ENCODE measurements at places on chromosomes 16 and 17.
A peak's percentile ranks its signal among the peaks of the same experiment; 100 is the strongest.

GRCh38 chr17:521561-522325, 169.1 kb upstream of the RPH3AL start:
- no peak for DNase-seq

- no peak for DNase-seq
Measured at GRCh38 chr17:77946900-77947645, 11.4 kb upstream of the TNRC6C start.

DNA sequence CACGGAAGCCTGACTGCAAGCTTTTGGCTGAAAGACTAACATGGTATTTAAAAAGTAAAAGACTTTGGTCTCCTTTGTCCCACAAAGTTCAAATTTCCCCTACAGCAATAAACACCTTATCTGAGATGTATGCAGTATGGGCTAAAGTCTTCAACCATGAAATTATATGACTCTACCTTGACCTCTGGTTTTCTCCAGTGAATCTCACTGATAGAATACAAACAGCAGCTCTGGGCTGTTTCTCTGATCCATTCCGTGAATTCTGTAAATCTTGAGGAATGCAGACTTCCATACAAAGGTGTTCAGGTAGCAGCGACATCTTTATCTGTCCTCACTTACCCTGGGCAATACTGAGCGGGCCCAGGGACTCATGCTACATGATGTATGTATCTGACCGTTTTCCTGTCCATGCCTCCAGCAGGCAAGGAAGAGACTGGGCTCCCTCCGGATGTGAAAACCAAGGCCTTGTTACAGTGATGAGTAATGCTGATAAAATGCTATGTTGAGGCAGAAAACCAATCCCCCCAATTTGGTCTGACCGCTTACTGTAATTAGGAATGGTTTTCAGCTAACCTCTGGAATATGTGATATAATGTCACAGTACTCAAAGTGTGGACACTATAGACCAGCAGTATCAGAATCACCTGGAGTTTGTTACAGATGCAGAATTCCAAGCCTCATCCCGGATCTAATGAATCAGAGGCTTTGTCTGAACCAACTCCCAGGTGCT, 589.8 kb downstream of the HS3ST4 start:
- peak; percentile 33 for DNase-seq

GRCh38 chr17:63479495-63480184, 2.8 kb downstream of the ACE start:
- no peak for DNase-seq

DNA sequence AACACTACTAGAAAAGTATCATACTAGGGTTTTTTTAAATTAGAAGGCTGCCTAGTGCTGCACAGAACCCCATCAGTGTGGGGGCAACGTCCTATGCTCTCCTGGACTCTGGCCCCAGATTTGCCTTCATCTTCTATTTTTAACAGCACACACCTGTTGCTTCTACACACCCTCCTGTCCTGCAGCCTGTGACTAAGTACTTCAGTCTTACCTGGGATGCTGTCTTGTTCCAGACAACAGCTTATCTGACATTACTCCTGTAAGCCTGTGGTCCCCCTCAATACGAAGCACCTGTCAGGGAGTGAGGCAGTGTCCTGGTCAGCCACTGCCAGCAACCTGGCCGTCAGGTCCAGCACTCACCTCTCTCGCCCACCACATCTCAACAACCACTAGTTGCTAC, 247.6 kb upstream of the PSMD7 start:
- no peak for DNase-seq

GRCh38 chr16:82936941-82937551, 310.3 kb downstream of the CDH13 start:
- DNase-seq: no peak

GRCh38 chr17:57604771-57605674, 140.1 kb downstream of the CCDC182 start:
- DNase-seq: no peak

GRCh38 chr16:321532-321931, 31.0 kb downstream of the AXIN1 start:
- DNase-seq: no peak

DNA sequence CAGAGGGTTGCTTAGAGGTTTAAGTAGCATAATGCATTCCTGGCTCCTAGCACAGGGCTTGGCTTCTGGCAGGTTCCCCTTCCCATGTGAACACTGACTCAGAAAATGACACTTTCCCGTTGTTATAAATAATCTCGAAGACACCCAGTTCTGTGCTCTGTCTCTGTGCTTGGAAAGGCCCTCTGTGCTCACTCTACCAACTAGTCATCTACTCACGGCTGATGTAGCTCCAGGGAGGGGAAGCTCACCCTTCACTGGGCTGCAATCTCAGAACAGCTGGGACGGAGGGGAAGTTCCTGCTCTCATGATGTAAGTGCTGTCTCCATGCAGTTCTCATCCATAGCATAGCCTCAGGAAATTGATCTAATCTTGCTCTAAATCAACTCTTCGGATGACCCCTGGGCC, 230.5 kb upstream of the ASIC2 start:
- DNase-seq: no peak

- no peak for DNase-seq
Measured at GRCh38 chr16:56855946-56856345, 9.1 kb upstream of the SLC12A3 start.

GRCh38 chr17:42180922-42181850, at the start of gene KCNH4:
Gene KCNH4, minus strand, starts transcription at chr17:42181142. Its CDS starts 197 bp downstream, at chr17:42180945.
- no peak for DNase-seq

GRCh38 chr16:48687421-48688038, 77.5 kb upstream of the N4BP1 start:
- DNase-seq: peak; percentile 50

DNA sequence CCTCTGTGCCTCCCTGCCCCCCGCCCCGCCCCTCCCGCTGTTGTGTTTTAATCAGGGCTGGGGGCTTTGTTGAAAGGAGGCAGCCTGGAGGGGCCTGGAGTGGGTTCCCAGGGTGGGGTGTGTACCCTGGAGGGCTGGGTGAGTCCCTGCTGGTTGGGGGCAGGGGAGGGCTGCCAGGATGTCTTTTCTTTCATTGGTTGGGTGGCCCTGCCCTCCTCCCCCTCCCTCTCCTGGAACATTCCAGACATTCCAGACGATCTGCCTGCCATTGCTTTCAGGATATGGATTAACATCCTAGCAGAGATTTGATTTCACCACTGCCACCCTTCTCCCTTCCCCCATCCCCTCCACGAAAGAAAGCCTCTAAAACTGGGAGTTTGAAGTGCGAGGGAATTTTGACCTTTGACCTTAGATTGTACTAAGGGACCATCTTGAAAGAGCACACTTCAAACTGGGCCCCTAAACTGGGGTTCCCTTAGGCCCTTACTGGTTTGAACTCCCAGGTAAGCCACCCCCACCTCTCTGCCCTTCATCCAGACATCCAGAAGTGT, 25.3 kb downstream of the IGF2BP1 start:
- peak; percentile 87 for DNase-seq

DNA sequence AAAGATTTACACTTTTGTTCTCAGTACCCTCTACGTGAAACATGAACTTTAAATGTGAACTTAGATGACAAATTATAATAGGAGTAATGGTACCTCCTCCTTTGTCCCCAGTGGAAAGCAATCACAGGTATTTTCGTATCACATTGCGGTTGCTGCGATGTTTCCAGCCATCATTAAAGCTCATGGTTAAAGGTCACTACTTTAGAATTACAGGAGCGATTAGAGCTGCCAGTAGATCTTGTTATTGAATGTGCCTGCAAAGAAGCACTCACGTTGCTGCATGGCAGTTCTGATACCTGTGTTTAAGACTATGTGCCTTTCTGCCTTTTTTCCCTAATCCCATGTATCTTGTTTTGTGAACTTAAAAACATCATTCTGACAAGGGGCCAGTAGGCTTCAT, 301.0 kb downstream of the CPPED1 start:
- no peak for DNase-seq

- DNase-seq: no peak
Measured at GRCh38 chr17:83062011-83062817, 17.2 kb upstream of the METRNL start.

DNA sequence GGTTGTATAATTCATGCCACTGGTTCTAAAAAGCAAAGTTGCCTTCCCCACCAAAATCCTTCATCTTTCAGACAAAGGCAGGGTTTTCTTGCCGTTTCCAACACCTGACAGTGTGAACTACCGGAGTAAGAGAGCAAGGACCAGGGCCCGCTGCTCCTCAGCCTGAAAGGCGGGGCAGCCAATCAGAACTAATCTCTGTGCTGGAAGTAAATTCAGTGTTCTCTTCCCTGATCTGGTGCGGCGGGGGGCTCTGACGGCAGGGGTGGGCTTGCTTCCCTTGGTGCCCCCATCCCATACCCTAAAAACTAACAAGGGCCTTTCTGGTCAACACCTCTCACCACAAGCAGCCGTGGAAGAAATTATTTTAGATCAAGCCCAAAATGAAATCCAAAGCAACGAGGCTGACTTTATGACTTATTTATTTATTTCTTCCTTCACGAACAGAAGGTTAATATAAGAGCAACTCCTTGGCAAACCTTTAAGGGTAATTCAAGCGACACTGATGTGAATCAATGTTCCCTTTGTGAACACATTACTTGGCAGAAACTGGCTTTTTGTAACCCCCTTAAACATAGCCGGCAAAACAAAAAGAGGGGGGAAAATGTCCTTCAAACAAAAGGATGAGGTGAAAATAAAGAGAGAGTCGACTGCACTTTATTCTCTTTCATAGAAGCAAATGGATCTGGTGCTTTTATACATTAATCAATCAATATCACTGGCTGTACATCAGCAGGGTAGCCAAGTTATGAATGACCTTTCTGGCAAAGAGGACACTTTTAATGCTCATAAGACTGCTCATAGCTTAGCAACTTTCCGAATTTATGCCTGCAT, 189.9 kb downstream of the ZFHX3 start:
- no peak for DNase-seq

DNA sequence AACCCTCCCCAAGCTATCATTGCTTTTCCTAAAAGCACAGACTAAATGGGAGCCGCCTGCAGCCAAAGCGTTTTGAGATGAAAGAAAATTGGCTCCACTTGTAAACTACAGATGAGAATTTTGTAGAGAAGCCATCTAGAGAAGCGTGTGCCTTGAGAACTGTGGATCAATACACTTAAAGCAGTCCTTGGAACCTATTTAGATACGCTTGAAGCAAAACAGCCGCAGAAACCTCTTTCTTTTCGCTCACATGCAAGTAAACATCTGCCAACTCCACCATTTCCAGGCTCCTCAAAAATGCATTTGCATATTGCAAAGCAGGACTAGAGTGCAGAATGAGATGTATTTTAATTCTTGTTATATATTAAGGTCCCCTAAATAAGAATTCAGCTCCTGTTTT, 13.1 kb downstream of the KIAA0513 start:
- no peak for DNase-seq

GRCh38 chr16:77585379-77586251, 136.7 kb upstream of the NUDT7 start:
- DNase-seq: no peak

GRCh38 chr17:79201119-79201518, 126.5 kb downstream of the ENGASE start:
- no peak for DNase-seq

DNA sequence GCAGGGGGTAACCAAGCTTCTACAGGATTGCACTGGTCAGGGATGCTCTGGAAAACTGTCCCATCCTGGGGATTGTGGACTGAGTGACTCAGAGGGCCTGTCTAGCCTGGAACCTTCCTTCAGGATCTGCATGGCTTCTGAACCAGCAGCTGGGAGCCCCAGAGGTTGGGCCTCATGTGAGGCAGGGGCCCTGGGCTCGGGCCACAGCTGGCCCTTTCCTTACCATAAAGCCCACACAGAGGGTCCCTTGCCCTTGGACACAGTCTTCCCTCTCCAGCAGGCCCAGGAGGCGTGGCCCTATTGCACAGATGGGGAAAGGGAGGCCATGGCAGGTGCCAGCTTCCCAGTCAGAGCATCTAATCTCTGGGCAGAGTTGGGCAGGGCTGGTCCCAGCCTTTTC, 30.5 kb downstream of the ADCY7 start:
- DNase-seq: no peak

- DNase-seq: no peak
Measured at GRCh38 chr16:87860553-87861299, 8.6 kb downstream of the SLC7A5 start.

DNA sequence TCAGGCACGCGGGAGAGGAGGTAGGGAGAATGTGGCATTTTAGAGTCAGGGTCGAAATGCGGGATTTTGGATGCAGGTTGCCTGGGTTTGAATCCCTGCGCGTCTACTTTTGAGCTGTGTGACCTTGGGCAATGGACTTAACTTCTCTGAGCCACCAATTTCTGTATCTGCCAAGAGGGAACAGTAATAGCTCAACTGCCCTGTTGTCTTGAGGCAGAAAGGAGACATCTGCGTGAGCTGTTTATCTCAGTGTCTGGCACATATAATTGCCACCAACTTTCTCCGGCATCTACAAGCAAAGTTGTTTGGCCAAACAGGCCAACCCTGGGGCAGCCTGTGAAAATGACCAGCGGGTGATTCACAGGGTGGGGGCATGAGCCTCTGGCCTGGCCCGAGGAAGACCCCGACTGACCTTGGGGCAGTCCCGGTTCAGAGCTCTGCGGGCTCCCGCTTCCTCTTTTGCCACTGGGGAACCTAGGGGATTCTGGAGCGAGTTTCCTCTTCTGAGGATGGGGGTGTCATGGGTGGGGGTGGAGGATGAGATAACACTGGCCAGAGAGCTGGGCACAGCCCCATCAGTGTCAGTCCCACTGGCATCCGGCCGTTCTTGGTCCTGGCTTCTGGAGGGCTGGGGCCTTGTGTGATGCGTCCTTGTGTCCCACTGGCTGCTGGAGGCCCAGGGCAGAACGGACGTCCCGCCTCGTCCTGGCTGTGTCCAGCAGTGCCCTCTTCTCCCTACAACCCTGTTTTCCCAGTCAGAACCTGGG, 1.3 kb downstream of the SNN start:
- no peak for DNase-seq

DNA sequence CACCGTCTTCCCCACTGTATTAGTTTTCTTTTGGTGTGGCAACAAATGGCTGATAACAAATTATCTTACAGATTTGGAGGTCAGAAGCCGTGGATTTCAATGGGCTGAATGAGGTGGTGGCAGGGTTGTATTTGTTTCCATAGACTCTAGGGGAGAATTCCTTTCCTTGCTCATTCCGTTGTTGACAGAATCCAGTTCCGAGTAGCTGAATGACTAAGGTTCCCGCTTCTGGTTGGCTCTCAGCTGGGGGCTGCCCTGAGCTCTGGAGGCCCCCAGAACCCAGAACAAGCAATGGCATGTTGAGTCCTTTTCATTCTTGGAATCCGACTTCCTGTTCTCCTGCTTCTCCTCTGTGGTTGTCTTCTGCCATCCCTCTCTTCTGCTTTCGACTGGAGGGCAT, 280.4 kb downstream of the SNX29 start:
- DNase-seq: no peak

- no peak for DNase-seq
Measured at GRCh38 chr17:31096106-31096436, 1.3 kb downstream of the NF1 start.

DNA sequence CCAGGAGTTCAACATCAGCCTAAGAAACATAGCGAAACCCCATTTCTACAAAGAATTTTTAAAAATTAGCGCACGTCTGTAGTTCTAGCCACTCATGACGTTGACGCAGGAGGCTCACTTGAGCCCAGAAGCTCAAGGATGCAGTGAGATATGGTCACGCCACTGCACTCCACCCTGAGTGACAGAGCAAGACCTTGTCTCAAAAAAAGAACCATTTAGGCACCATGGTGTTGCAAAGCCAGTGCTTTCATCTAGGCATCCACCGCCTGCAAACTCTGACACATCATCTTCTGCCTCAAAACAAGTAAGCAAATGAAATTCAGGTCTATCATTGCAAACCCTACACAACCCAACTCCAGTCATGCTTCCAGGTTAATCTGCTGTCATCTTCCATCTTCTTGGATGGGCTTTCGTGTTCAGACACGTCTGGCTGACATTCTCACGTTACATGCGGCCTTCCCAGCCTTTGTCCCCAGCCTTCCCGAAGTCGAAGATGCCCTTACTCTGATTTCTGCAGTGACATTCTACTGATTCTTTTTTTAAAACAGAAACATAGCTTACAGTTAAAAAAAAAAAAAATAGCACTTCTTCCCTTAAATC, 8.9 kb downstream of the ANKRD11 start:
- DNase-seq: no peak
